Central memory CD4-positive, alpha-beta T cell (primary cell): ENCODE measurements at places on chromosomes 6 and 20.

GRCh38 chr6:27428966-27429365 is 40.4 kb downstream of the ZNF391 start:
- DNase-seq: no peak

DNA sequence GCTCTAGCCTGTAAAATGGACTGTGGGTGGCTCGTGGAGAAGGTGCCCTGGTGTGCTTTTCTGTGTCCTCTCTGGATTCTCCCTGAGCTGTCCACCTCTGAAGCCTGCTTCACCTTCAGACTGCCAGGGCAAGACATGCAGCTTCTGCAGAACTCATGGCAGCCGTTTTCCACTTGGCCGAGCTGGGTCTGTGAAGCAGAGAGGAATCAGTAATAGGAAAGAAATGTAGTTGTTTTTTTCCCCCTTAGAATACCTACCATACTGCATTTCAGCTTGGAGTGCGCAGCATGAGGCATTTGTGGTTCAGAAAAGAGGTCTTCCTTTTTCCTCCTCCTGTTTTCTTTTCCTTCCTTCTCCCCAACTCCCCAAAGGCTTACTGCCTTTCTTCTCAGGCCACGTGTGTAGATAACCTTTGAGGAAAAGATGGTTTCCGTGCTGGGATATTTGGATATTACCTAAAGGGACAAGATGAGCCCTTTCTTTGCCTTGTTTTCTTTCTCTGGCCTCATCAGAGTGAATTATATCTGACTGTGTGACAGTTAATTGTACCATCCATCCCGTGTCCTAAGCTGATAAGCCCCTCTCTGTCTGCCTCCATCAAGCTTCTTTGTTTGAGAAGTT is 39.4 kb downstream of the RREB1 start:
- no peak for DNase-seq

DNA sequence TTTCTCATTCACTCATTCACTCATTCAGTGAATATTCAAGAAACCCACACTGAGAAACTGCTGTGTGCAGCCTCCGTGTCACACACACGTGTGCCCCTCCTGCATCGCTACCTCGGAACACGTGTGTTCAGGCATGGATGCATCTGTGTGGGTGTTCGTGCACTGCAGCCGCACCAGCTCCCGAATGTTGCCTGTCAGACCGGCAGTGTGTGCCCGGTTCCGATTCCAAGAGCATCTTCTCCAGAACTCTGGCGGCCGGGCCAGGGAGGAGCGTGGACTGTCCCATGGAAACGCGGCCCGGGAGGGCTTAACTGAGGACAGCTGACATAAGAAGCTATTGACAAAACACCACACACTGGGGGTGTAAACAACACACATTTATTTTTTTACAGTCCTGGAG is 216.0 kb downstream of the DLL1 start:
- DNase-seq: no peak

DNA sequence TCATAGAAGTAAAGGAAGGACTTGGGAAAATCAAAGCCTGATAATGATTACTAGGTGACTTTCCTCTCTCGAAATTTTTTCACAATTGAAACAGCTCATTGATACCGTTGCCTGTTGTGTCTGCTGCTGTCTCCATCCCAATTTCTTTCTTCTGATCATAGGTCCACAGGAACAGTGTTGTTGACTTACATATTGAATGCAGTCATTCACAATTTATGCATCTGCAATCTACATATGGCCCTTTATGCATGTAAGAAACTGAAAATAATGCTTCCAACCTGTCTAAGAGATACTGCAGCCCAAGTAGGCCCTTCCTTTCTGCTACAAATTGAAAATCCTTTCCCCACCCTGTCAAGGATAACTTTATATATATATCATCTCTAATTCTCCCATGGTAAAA is 381.3 kb downstream of the PKHD1 start:
- DNase-seq: no peak

- DNase-seq: no peak
Observed at GRCh38 chr6:18214003-18214402, 50.3 kb downstream of the DEK start.

DNA sequence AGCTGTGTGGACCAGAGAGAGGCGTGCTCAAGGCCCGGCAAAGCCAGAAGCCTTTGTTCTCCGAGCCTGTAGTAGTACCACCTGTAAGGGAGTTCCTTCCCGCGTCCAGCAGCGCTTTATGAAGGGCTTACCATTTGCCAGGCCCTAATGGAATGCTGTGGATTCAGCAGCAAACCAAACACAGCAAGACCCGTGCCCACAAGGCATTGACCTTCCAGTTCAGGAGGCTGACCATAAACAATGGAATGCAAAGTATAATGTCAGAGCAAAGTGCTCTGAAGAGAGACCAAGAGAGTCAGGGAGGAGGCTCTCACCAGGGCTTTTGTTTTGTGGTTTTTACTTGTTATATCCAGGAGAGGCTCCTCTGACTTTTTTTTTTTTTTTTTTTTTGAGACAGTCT is 209.8 kb downstream of the ZMYND8 start:
- no peak for DNase-seq

DNA sequence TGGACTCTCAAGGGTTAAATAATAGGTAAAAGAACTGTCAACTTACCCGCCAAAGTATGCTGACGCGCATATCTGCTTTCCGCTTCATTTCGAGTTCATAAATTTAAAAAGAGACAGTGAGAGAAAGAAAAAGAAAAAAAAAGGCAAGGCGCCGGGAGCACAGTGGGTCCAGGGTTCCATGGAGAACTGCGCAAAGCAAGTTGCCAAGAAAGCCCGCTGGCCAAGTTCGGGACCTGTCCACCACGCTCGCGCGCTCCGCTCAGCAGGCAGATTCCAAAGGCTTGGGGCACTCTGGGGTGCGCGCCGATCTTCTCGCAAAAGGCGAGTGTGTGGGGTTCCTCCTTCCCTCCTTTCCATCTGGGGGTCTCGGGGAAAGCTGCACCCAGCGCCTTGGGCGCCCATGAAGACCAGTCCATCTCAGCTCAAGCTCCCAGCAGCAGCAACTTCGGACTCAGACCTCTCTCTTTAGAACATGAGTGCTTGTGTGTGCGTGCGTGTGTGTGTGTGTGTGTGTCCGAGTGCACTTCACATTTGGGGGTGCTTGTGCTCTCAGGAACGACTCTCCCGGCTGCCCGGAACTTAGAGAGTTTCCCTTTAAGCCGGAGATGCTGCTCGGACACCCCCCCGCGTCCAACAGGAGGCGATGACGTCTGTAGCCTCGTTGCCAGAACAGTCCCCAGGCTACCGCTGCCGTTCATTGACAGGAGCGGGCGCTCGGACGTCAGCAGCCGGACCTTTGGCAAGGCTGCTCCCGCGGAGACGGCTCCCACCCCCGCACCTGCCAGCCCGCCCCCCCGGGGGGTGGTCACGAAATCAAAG is 180.0 kb downstream of the TBXT start:
- no peak for DNase-seq

GRCh38 chr20:40109136-40109535 is 579.9 kb downstream of the MAFB start:
- DNase-seq: no peak

GRCh38 chr20:56469077-56469449 is 636 bp downstream of the RTF2 start:
- peak; percentile 3 for DNase-seq

DNA sequence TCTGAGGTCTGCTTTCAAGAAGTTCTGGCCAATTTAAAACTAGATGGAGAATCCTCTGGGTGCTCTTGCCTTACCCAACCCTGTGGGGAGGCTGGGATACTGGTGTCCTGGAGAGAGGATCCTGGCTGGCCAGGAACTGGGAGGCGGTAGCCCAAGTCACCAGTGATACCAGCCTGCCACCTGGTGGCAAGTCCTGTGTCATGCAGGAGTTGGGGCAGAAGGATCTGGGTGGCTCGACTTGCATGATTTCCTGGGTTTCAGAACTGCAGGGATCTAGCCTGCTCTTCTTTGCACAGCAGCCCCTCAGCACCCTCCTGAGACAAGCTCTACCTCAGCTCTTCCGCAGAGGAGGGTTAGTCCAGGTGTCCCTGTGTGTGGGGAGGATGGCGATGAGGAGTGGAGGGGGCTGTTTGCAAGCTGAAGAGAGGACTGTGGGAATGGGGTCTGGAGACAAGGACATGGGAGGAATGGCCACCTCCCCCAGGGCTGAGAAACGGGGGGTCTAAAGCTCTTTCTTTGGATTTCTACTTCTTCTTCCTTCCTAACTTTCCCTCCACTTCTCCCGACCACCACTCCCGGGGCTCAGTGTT is 4.2 kb downstream of the KCNK17 start:
- DNase-seq: peak; percentile 12

DNA sequence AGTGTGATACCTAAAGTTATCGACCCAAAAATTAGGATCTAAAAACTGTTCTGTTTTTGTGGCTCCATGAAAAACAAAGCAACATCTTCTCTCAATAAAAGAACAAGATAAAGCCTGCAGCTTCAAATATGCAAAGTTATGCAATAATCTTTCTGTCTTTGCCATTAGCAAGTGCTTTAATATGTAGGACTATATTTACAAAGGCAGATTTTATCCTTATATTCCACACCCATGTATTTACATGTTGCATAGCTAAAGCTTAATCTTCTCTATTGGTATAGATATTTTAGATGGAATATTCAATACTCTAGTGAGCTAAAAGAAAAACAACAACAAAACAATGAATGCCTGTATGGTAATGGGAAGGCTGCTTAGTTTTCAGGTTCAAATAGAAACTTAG is 628.2 kb downstream of the PHF3 start:
- DNase-seq: no peak

DNA sequence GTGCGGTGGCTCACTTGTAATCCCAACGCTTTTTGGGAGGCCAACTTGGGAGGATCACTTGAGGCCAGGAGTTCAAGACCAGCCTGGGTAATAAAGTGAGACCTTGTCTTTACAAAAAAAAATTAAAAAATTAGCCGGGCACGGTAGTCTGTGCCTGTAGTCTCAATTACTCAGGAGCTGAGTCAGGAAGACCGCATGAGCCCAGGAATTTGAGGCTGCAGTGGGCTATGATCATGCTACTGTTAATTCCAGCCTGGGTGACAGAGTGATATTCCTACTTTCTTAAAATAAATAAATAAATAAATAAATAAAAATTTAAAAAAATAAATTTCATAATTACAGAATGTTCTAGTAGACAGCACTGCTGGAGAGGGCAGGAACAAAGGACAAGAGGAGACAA is 62.4 kb downstream of the DST start:
- no peak for DNase-seq

DNA sequence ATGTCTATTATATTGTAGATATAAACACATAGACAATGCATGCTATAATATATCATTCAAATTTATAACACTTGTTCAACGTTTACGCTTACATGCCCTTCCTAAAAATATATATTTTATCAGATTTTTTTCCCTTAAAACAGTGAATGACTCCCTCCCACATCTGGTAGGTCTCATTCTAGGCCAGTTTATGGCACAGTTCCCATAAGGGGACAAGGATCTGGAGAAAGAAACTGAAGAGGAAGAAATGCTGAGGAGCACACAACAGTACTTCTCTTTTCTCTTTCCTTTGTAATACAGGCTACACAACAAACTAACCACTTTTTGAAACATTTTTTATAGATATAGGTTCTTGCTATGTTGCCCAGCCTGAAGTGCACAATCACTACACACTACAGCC is 48.6 kb upstream of the RCAN2 start:
- DNase-seq: no peak

- DNase-seq: no peak
Observed at GRCh38 chr6:139313784-139314545, 22.2 kb upstream of the TXLNB start.

- no peak for DNase-seq
Observed at GRCh38 chr20:50224531-50225255, 34.1 kb downstream of the CEBPB start.

GRCh38 chr6:51788121-51788520 is 299.3 kb downstream of the PKHD1 start:
- no peak for DNase-seq

DNA sequence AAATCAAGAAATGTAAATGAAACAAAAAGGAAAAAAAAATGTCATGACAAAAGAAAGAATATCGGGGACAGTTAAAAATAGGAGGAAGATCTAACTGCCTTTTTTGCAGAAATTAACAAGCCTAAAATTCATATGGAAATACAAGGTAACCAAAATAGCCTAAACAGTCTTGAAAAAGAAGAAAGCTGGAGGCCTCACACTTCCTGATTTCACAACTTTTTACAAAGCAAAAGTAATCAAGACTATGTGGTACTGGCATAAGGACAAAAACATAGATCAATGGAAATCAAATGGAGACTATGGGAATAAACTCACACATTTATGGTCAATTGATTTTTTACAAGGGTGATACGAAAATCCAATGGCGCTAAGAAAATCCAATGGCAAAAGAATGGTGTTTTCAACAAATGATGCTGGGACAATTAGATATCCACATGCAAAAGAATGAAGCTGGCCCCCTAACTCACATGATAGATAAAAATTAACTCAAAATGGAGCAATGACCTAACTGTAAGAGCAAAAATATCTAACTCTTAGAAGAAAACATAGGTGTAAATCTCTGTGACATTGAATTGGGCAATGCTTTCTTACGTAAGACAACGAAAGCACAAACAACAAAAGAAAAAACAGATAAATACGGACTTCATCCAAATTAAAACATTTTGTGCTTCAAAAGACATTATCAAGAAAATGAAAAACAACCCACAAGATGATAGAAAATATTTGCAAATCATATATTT is 24.5 kb downstream of the MAP3K5 start:
- DNase-seq: no peak

DNA sequence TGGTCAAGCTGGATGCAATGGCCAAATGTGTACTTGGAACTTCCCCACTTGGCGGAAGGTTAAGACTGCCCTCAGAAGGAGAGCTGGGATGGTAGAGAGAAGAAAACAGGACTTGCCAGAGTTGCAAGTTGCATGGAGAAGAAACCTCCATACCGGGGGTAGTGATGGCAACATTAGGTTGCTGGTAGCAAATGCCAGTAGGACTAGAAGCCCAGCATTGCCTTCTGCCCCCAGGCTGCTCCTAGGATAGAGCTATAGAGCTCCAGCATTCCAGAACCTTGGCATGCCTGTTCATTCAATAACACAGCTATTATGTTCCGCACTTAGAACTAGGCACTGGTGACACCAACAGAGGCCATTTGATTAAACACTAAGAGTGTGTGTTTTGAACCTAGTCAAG is 26.6 kb downstream of the TFEB start:
- DNase-seq: no peak
